Activated T-helper 1 cell treated with anti-CD3 and anti-CD28 coated beads, Interleukin-12 subunit alpha, Interleukin-12 subunit beta, Interleukin-2, Interleukin-4 antibody, amounts not matched to agents 30 ng/mL and 10 ng/mL and 1 ng/mL, durations not matched to agents 14 hours and 24 hours and 36 hours (primary cell): ENCODE measurements at places on chromosomes 11 and 22. TPM values are rescaled to one million over a fixed set of nuclear protein-coding genes. Genes with fewer than 3 reads are reported as not detected.

Gene MCHR1
- not detected in 2 replicates for total RNA-seq

- no peak overlapping the region for H3K4me3 ChIP-seq
- no peaks in the 10 kb centered on the region for H3K27me3 ChIP-seq
- peaks cover 25% of the 10 kb centered on the region for H3K36me3 ChIP-seq
- H3K27ac ChIP-seq = no peak overlapping the region
Measured at GRCh38 chr11:13672576-13673210, 4.2 kb downstream of the FAR1 start.

Gene CDC45
- total RNA-seq = 104 and 116 TPM in 2 replicates

DNA sequence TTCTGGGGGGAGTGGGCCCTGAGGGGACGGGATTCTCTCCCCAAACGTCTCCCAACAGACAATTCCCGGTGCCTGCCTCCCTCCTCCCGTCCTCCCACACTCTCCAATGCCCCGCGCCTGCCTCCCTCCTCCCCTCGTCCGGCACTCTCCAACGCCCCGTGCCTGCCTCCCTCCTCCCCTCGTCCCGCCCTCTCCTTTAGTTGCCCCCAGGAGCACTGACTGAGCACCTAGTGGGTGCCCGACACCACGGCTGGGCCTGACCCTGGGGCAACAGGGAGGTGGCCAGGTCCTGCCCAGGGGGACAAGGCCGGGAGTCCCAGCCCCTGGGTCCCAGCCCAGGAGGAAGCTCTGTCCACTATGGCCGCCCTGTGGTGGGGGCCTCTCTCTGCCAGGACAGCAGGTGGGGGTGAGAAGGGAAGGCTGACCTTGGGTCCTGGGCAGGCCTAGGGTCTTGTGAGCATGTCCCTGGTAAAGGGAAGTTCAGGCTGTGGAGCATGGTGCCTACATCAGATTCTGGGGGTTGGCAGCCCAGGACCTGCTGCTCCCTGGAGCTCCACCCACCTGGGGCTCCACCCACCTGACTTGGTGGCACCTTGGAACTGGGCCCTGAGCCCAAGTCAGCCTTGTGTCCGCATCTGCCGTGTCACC is 942.3 kb downstream of the BRD1 start:
- H3K27ac ChIP-seq = no peak overlapping the region
- H3K4me1 ChIP-seq = no peaks in the 10 kb centered on the region
- DNase-seq = no peak
- H3K4me3 ChIP-seq = no peak overlapping the region
- H3K27me3 ChIP-seq = no peaks in the 10 kb centered on the region
- H3K36me3 ChIP-seq = no peaks in the 10 kb centered on the region

GRCh38 chr11:48024635-48025071 is 44.3 kb downstream of the PTPRJ start:
- peaks cover 47% of the 10 kb centered on the region for H3K36me3 ChIP-seq
- H3K4me3 ChIP-seq = no peak overlapping the region
- no peak for DNase-seq
- H3K27me3 ChIP-seq = no peaks in the 10 kb centered on the region

Gene SYT13
- total RNA-seq = not detected in 2 replicates

Gene CFAP300
- not detected in 2 replicates for total RNA-seq

- peak overlapping the region; percentile 66 for H3K27ac ChIP-seq
- H3K36me3 ChIP-seq = peaks cover 40% of the 10 kb centered on the region
- no peak for DNase-seq
- H3K4me3 ChIP-seq = peak overlapping the region; percentile 27
Measured at GRCh38 chr11:9739123-9739900, 75.4 kb downstream of the SWAP70 start.

GRCh38 chr11:105466582-105467228 is 143.2 kb upstream of the GRIA4 start:
- no peaks in the 10 kb centered on the region for H3K36me3 ChIP-seq
- H3K27me3 ChIP-seq = peaks cover 2% of the 10 kb centered on the region
- H3K27ac ChIP-seq = no peak overlapping the region
- H3K4me1 ChIP-seq = no peaks in the 10 kb centered on the region

GRCh38 chr22:35558031-35558430 is 17.4 kb downstream of the RASD2 start:
- peaks cover 11% of the 10 kb centered on the region for H3K4me1 ChIP-seq
- no peak overlapping the region for H3K4me3 ChIP-seq
- no peaks in the 10 kb centered on the region for H3K36me3 ChIP-seq

Gene ZNF215
- total RNA-seq = 1.8 and 2.1 TPM in 2 replicates

Gene NAALAD2
- not detected in 2 replicates for total RNA-seq

GRCh38 chr11:65116370-65117205 is 913 bp downstream of the ZNHIT2 start:
- H3K27ac ChIP-seq = peak overlapping the region; percentile 93
- DNase-seq = peak; percentile 51
- H3K27me3 ChIP-seq = no peaks in the 10 kb centered on the region

DNA sequence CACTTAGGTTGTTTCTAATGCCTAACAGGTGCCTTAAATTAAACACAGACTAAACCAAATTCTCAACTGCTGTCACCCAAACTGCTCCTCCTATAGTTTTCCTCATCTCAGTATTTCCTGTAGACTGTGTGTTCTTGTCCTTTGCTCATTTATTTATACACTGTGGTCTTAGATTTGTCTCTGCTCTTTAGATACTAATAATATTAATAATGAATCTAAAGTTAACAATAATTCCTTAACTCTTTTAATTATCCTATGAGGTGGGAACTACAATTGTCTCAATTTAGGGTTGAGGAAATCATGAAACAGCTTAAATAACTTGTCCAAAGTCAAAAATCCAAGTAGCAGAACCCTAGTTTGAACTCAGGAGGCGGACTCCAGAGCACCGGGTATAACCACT is 43.9 kb upstream of the YPEL1 start:
- peaks cover 26% of the 10 kb centered on the region for H3K36me3 ChIP-seq
- DNase-seq = no peak
- H3K4me3 ChIP-seq = no peak overlapping the region
- no peaks in the 10 kb centered on the region for H3K27me3 ChIP-seq

GRCh38 chr11:113247966-113248365 is 66.4 kb upstream of the TTC12 start:
- H3K27ac ChIP-seq = no peak overlapping the region
- peaks cover 14% of the 10 kb centered on the region for H3K4me1 ChIP-seq
- H3K36me3 ChIP-seq = no peaks in the 10 kb centered on the region
- no peak overlapping the region for H3K4me3 ChIP-seq
- DNase-seq = no peak

GRCh38 chr11:74989260-74989638 is 516 bp downstream of the NEU3 start:
- H3K4me3 ChIP-seq = peak overlapping the region; percentile 94
- H3K27me3 ChIP-seq = no peaks in the 10 kb centered on the region
- peaks cover 10% of the 10 kb centered on the region for H3K36me3 ChIP-seq
- H3K27ac ChIP-seq = peak overlapping the region; percentile 81
- H3K4me1 ChIP-seq = peaks cover 30% of the 10 kb centered on the region

GRCh38 chr11:77151804-77152509 is 23.9 kb downstream of the MYO7A start:
- H3K36me3 ChIP-seq = no peaks in the 10 kb centered on the region
- peaks cover 2% of the 10 kb centered on the region for H3K27me3 ChIP-seq
- H3K4me3 ChIP-seq = no peak overlapping the region

DNA sequence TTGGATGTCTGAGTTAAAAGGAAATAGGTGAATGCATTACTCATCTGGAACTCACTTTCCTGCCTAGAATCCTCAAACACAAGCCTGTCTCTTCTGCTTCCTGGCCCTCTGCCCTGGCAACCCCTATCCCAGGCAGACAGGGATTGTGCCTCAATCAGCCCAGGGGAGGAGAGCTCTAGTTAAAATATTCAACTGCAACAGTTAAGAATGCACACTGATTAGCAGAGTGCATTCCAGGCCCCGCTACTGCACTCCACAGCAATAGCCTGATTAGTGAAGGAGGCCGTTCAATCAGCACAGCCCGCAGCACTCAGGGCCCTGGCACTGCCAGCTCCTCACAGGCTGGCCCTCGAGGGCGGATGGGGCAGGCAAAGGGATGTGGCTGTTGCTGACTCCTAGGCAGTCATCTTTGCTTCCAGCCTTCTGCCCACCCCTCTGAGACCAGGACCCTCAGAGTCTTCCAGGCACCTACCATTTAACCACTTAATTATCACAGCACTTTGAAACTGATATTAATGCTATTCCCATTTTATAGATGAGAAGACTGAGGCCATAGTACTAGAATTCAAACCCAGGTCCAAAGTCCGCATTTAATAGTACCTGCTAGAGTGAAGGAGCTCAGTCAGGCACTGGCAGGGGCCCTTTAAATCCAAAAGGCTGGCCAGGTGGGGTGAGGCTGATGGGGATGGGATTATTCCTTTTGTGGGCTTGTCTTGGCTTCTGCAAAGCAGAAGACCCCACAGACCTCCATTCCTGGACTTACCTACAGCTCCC is 435.3 kb downstream of the SOX6 start:
- H3K36me3 ChIP-seq = no peaks in the 10 kb centered on the region
- DNase-seq = no peak
- no peaks in the 10 kb centered on the region for H3K27me3 ChIP-seq
- H3K4me3 ChIP-seq = no peak overlapping the region
